ENCODE measurements at places on chromosomes 6 and 20.

DNA sequence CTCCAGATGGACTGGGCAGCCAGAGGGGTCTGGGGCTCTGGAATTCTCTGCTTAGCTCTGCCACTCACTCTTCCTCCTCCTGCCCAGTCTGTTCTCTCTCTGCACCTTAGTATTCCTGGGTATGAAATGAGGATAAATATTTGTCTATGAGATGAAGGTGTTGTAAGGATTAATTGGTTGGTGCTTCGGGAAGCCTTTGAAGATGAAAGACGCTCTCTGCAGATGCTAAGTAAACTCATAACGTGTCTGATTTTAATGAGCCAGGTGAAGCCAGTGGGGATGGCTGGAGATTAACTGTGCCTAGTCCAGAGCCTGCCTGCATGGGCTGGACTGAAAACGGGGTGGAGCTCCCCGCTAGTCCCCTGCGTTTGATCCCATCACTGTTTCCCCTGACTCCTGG, 23.1 kb upstream of the TCP11 start:
- DNase-seq: no peak

DNA sequence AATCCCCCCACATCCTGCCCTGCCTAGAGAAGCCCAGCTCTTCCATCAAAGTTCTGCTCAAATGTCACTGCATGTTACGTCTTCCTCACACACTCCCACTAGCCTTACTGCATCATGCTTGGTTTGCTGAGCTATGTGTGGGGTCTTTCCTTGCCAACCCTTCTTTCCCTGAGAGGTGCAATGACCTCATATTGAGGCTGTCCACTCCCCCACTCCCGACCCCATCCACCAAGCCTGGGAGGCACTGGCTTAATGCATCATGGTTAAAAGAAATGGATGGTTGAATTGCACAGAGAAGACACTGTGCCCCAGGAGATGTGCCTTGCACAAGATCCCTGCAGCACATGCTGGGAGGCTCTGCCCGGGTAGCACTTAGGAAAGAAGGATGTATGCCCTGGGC, 7.7 kb upstream of the IRF4 start:
- DNase-seq: no peak

- DNase-seq: no peak
Measured at GRCh38 chr6:88650029-88650619, 313.3 kb downstream of the RNGTT start.

DNA sequence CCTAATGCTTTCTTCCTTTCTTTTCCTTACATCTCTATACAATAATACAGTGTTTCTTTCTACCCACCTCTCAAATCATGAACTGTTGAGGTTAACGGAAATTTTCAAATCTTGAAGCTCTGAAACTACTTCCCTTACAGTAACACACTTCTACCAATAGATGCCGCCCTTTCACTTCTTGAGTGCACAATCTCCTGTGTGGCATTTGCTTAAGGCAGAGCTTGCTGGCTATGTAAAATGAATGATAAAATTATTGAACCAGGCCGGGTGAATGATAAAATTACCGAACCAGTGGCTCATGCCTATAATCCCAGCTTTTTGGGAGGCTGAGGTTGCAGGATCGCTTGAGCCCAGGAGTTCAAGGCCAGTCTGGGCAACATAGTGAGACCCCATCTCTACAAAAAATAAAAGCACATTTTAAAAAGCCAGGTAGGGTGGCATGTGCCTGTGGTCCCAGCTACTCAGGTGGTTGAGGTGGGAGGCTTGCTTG, 56.8 kb downstream of the KCNS1 start:
- peak; percentile 81 for DNase-seq

- no peak for DNase-seq
Measured at GRCh38 chr20:52945862-52946522, 26.2 kb upstream of the TSHZ2 start.

DNA sequence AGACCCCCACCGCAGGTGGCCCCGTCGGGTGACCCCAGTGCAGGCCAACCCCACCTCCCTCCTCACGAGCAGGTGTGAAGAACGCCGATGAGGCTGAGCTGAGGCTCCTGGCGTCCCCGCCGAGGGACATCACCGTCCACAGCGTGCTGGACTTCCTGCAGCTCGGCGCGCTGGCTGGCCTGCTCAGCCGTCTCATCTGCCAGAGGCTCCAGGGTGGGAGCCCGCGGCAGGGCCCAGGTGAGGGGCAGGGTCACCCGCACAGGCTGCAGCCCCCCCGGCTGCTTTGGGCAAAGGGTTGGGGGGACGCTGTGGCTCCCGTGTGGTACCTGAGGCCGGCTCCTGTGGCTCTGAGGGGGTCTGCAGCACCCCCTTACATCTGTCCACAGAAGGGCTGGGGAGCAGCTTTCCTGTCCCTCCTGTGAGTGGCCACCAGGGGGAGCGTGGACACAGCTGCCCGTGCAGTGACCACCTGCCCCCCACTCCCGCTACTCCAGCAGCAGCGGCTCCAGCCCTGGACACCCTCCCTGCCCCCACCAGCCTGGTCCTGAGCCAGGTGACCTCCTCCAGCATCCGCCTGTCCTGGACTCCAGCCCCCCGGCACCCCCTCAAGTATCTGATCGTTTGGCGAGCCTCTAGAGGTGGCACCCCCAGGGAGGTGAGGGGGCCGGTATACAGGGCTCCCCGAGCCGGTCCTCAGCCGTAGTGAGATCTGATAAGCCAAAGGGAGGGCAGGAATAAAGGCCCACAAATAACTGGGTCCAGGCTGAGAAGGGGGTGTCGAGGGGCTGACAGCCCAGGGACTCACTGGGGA, 16.5 kb downstream of the COL20A1 start:
- DNase-seq: peak; percentile 52

DNA sequence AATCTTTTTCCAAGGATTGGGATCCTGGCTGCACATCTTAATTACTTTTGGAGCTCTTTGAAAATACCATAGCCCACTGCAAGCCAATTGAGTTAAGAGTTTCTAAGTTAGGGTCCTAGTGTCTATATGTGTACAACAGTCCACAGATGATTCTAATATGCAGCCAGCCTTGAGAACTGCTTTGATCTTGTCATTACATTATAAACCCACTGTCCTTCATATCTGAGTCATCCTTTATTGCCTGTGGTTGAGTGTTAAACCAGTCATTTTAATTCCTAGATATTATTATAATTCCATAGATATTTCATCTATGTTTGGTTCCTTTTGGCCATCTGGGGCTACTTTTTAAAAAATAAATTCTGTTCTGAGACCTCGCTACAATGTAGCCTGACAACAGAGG, 24.1 kb downstream of the MCM8 start:
- DNase-seq: no peak

DNA sequence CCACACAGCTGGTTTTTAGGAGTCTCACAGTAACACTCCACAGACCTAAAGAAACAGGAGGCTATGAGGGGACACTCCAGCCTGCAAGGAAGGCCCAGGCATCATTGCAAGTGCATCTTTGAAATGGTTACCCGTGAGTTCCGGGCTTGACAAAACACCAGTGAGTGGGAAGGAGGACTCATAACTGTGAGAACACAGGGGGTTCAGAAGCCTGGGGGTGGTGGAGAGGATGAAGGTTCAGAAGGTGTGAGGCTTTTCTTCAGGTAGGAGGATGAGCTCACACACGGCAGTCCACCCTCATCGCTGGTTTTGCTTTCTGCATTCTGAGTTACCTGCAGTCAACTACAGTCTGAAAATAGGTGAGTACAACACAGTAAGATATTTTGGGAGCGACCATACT, 39.9 kb downstream of the MAP7 start:
- DNase-seq: no peak

- DNase-seq: no peak
Measured at GRCh38 chr6:145241039-145241438, 494.3 kb downstream of the EPM2A start.

DNA sequence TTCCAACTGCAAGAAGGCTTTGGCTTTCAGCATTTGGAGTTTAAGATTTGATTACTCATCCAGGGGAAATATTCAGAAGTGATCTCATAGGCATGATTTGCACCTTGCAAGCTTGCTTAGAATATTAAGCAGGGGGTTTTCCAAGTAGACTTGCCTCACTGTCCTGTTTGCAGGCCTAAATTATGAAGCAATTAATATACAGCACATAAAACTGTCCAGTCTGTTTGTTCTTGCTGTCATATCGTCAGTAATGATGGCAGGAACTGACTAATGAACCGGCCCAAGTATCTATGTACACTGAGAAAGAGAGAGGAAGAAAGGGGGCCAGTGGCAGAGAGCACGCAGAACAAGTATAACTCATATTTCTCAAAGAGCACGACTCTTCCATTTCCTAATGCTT, 212.5 kb upstream of the SUPT3H start:
- peak; percentile 83 for DNase-seq
